Smooth muscle cell of trachea (primary cell): ENCODE measurements at places on chromosomes 16 and 17. TPM values are rescaled to one million over a fixed set of nuclear protein-coding genes. Genes with fewer than 3 reads are reported as not detected.

The SRL gene
- total RNA-seq, result 0.29 and 0.50 TPM in 2 replicates

The KRTAP17-1 gene
- not detected in 2 replicates for total RNA-seq

The OR1F1 gene
- not detected in 2 replicates for total RNA-seq

The CMTM2 gene
- not detected in 2 replicates for total RNA-seq

The CLEC10A gene
- total RNA-seq, result not detected in 2 replicates
